Stimulated activated CD8-positive, alpha-beta memory T cell treated with anti-CD3 and anti-CD28 coated beads, Interleukin-15, amount 100 ng/mL, for 1 hour (primary cell): ENCODE measurements at places on chromosomes 12 and 14.

DNA sequence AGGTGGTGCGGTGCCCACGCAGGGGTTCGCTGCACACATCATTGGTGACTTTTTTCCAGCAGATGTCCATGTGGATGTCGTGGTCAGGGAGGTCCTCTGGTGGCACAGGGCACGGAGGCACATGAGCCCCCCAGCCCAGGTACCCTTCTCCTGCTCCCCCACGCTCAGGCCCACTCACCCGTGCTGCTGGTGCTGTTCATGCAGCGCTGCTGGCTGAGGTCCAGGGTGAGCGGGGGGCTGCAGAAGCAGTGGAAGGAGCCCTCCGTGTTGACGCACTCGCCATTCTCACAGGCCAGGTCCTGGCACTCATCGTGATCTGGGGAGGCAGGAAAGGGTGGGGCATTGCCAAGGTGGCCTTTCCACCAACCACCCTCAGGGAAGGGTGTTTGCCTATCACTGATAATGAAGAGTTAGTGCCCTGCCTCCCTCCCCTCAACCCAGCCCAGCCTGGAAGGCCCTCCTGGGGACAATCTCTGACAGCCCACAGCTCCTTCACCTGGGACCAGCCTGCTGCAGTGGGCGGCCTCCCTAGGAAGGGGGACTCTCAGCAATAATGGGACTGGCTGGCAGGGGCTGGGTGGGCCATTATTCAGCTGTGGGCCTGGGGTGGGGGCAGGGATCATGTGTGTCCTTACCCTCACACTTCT is 9.8 kb downstream of the ISCA2 start:
- DNase-seq = no peak

GRCh38 chr12:72937486-72937885 is 665.3 kb downstream of the TRHDE start:
- no peak for DNase-seq

GRCh38 chr14:64811676-64812075 is 68.0 kb downstream of the SPTB start:
- DNase-seq = no peak

DNA sequence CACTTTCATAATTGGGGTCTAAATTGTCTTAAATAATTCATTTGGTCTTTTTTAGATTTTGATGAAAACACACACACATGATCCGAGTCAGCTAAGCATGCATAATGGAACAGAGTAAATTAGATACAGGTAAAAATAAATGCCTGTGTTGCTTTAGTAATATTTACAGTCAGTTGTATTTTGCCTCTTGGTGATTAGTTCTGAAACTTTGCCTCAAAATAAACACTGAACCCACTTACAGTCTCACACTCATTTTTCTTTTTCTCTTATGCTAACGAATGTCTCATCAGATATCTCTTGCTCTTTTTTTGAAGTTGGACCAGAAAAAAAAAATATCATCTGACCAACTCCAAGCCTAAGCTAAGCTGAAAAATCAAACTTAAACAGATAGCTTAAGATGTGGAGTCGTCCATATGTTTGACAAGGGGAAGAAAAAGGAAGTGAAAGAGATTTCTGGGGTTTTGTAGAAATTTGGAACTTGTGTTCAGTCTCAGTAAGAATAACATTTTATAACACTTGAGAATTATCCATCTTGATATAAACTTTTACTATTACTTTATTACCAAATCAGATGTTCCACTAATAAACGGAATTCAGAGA is 592.5 kb downstream of the RPL10L start:
- DNase-seq = no peak

GRCh38 chr12:4041187-4041885 is 168.1 kb upstream of the PARP11 start:
- no peak for DNase-seq

GRCh38 chr12:120037851-120038250 is 48.8 kb downstream of the BICDL1 start:
- DNase-seq = no peak

DNA sequence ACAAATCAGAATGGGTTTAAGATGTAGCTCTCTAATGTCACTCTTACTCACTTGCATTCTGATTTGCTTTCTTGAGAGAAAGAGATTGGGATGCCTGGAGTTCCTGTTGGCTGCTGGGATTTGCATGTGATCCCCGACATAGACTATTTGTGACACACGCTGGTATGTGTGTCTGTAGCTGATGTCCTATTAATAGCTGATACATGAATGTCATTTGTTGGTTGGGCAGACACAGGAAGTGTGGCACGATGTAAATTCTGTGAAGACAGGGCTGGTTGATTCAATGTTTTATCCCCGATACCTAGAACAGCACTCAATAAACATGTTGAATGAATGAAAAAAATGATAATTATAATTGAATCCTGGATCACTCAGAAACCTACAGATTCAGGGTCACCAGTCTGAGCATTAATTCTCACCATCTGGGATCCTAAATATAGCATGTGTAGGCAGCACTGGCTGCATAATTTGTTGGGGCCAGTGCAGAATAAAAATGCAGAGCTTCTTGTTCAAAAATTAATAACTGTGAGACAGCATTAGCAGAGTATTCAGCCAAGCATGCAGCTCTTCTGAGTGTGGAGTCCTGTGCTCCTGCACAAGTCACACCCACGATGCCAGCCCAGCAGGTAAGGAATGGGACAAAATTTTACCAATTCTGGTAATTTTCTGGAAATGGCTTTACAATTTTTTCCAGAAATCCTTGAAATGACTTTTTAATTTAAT is 35.5 kb upstream of the SOCS2 start:
- DNase-seq = no peak

- no peak for DNase-seq
Measured at GRCh38 chr12:33044447-33044846, 147.9 kb upstream of the PKP2 start.

GRCh38 chr14:44846232-44846824 is 115.4 kb downstream of the KLHL28 start:
- no peak for DNase-seq
